Jurkat, Clone E6-1 (cell line): ENCODE measurements at places on chromosomes 5 and 9.

DNA sequence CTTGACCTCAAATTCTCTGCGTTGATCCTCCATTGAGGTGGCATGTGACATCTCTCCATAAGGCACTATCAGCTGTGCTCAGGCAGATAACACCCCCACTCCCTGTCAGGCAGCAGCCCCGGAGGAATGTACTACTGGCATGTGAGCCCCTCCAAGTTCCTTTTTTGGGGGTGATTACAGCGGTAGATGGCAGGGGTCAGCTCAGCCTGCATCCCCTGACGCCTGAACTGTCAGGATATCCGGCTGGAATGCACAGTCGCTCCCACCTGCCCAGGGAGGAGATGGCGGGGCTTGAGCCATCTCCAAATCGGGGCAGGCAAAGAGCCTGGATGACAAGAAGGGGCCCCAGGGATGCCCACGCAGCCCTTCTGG lies 40.8 kb downstream of the FAM78A start:
- no peak for DNase-seq

DNA sequence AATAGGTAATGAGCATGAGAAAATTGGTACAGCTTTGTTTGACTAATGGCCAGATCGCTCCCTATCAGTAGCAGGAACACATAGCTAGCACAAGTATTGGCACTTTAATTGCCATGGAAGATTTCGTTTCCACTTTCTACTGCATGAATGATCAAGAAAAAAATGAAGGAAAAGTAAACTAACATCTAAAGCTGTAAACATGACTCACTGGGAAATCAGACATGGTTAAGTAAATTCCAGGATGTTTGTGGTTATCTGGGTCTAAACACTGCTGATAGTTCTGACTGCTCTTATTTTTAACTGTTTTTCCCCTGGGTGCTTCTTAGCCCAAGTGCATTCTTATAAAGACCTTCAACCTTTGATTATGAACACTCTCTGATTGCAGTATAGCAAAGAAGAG lies 388.9 kb downstream of the NR2F1-AS1 start:
- DNase-seq, result no peak

GRCh38 chr5:67015541-67016191 lies 180.9 kb downstream of the CD180 start:
- DNase-seq, result no peak

DNA sequence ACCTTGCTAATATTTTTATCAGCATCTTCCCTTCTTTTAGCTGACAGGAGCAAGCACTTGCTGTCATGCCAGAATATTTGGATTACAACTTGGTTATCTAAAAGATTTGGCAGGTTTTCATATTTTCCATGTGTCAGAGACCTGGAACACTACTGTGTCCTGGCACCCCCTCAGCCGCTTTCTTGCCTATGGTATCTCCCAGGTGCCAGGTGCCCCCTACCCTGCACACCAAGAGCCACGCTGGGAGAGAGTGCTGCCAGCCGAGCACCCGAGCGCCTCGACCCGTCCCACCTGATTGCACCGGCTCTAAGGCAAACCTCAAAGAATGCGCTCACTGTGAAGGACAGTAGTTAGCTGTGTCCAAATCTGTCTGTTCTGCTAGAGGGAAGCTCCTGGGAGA lies 84.8 kb downstream of the GTF3C4 start:
- DNase-seq, result no peak

DNA sequence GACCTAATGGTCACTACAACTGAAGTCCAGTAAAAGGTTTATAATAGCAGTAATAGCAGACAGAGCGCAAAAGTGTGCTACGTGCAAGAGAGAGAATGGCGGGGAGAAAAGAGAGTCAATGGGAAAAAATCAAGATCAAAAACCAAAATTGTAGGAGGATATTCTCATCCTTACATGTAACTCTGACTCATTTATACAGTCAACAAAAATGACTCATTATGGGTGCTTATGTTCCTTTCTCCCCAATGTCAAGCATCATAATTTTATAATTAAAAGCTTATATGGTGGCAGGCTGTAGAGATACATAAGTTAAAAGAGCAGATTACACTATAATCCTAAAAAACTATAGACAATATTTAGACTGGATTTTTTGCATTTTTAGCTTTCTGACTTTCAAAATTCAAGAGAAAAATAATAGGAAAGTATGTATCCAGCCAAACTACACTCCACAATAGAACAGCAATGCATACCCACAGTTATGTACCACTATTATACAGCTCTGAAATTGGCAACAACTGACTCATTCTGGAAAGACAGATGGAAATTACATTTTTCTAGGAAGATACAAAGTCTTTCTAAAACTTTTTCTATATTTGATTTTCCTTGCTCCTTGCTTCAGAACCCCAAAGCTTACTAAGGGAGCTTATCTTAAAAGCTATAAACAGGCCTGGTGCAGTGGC lies 78.4 kb downstream of the PLPP1 start:
- DNase-seq, result no peak

DNA sequence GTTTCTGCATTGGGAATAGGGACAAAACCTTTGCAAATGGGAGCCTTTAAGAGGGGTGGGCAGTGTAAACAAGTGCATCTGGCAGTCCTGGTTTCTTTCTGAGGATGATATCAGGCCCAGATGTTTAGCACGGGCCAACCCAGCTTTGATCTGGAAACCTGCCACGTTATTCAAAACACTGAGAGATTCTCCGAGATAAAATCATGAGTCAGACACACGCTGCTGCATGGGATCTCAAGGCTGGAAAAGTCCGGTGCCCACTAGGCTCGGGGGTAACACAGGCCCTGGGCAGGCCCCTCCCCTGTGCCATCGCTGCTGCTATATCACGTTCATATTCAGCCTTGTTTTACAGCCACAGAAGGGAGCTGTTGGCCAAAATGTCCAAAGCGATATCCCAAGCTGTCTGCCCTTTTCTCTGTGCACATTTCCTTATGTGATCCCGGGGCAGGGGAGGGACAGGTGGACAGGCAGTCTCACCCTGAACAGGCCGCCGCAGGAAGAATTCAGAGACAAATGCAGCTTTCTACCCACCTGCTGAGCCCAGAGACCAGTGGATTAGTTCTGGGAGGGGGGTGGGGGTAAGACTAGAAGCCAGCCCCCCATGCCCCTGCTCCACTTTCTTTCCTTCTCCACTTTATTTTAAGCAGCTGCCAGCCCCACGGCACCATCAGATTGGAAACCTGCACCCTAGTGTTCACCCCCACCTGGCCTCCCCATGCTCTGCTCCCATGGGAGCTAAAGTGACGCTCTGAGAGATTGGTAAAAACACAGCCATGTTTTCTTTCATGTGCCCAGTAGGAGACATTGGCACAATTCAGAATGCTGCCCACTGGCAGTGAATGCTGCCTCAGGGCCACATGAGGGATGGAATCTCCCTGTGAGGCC lies 63.1 kb downstream of the TMOD1 start:
- DNase-seq, result no peak

DNA sequence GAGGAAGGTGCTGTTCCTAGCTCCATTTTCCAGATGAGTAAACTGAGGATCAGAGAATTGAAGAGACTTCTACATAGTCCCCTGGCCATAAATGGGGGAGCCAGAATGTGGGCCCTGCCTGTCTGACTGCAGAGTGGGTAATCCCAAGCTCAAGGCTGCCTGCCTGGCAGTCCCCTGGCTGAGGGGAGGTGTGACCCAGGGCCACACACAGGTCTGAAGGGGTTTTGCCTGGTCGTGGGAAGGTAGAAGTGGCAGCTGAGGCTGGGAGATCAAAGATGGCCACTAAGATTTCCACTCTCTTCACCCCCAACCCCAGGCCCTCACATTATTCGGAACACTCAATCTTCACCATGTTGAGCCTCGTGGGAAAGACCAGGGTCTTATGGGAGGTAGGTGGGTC lies 176.3 kb downstream of the MACROH2A1 start:
- no peak for DNase-seq

DNA sequence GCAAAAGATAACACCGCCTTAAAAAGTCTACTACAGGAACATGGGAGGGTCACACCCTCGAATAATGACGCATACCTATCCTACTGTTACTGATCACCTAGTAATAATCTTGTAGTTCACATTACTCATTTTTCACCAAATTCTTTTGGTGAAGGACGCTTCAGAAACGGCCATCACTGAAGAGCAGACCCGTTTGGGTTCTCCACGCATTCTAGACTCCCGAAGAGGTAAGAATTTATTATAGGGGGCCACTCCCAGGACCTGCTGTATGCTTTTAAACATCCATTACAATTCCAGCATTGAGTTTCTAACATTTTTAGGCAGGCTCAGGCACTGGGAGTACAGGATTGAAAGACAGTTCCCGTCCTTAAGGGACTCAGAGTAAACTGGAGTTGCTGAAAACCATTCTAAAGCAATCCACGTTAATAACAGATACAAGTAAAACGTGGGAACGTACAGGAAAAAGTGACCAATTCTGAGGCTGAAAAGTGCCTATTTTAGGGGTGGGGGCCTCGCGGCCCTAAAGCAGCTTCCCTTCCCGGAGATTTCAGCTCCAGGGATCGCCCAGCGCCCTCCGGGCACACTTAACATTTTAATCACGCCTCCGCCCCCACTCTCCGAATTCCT lies at the start of gene FER:
FER (plus strand) TSS at position 124 of the 627 bp plus-strand sequence. CDS start 50,286 bp downstream, outside the sequence.
- DNase-seq, result no peak

DNA sequence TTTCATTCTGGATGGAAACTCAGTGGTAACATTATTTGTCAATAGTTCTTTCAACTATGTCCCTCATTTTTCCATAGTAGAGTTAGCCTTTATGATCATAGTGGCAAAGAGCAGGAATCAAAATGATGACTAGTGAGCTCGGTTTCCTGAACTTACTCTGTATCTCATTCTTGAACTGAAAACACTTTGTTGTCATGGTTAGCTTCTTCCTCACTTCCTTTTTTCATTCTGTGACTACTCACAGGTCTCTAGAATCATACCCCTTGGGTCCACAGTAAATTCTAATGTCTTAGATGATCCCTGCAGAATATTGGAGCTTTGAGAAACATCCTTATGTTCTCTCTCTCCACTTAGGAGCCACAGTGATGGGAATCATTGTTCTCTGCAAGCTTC lies 29.4 kb upstream of the RECK start:
- no peak for DNase-seq

- no peak for DNase-seq
Measured at GRCh38 chr9:105672711-105673234, 10.5 kb downstream of the TAL2 start.

DNA sequence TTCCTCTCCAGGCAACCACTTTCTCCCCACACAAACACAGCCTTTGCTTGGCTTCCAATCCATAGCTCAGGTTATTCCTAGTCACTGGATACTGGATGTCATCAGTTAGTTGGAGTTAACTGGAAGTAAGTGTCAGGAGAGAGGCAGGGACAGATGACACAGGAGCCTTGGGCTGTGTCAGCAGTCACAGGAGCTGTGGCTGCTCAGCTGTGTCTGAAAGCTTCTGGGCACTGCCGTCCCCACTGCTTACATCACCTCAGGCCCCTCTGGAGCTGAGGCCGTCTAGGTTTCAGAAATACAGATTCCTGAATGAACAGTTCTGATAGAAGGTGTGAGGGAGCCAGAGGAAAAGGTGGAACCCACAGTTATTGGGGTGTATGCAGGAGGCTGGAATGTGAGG lies 17.3 kb upstream of the FAM240B start:
- no peak for DNase-seq

DNA sequence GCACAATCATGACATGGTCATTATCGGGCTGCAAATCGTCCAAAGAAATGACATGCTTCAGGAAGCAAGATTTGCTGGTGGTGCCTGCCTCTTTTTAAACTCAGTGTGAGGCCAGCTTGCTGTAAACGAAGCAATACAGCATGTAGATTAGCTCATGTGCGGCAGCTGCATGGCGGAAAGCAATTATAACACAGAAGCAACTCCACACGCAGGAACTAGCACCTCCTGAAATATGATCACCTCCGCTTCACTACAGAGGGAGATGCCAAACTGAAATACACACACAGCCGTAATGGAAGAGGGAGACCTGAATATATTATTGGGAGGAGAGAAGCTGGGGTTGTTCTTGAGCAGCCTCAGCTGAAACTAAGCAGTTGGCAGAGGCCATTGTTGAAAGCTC lies 312.5 kb downstream of the PSAT1 start:
- DNase-seq, result no peak

DNA sequence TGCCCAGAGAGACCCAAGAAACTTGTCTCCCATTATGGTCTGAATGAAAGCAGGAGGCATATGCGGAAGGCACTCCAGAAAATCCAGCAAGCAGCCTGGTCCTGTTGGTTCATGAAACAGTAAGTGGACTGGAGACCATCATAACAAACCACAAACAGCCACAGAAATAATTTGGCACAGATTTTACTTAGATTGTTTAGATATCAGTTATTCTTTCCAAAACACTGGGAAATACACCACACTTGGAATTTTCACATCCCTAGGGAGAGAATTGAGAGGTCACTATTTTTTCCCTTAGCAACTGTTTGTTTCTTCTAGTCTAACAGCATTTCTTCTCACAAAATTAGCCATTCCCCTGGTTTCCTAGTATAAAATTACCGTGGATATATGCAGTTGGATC lies 300.8 kb downstream of the OSTF1 start:
- no peak for DNase-seq

- DNase-seq, result no peak
Measured at GRCh38 chr5:26009742-26010141, 1028.6 kb downstream of the CDH9 start.
